ENCODE measurements at places on chromosomes 7 and 10. TPM values are rescaled to one million over a fixed set of nuclear protein-coding genes. Genes with fewer than 3 reads are reported as not detected.

SPDYE5 gene
- total RNA-seq: not detected

DNA sequence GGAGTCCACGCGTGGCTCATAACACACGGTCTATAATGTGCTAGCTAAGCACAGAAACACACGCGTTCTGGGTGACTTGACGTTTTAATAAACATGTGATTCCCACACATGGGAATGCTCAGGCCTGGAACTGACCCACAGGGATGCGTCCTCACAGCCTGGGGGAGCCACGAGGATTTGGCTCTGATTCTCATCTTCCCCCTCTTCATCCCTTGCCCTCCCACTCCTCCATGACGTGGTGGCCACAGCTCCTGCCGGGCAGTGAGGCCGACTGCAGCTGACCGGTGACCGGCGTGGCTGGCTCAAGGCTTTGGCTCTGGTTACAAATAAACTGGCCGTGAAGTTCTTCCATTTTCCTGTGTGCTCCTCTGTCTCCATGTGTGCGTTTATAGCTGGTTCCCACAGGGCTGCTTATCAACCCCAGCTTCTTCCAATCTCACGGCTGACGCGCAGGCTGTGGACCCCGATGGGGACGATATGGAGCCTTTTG is 40.9 kb upstream of the KLF6 start:
- no peak for DNase-seq

SVOPL gene
- total RNA-seq: not detected

TPST1 gene
- 28.2 TPM for total RNA-seq

DNA sequence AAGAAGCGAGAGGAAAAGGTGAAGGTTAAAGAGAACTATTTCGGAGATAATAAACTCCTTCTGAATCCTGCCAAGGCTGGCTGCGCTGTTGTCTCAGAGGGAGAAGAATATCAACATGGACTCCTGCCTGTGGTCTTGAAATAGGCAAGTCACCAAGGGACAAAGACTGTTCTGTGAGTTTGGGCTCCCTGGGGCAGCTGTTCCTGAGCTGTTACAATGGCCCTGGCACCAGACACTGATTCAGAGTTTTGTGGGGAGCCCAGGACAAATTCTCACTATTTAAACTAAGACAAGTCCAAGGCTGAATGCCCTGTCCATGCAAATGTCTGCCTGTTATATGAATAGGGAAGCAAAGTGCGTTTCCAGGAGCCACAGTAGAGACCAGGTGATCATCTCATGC is 81.4 kb downstream of the PRPF18 start:
- no peak for DNase-seq

GRCh38 chr7:151481650-151482505 is 37.8 kb downstream of the RHEB start:
- DNase-seq: no peak

DNA sequence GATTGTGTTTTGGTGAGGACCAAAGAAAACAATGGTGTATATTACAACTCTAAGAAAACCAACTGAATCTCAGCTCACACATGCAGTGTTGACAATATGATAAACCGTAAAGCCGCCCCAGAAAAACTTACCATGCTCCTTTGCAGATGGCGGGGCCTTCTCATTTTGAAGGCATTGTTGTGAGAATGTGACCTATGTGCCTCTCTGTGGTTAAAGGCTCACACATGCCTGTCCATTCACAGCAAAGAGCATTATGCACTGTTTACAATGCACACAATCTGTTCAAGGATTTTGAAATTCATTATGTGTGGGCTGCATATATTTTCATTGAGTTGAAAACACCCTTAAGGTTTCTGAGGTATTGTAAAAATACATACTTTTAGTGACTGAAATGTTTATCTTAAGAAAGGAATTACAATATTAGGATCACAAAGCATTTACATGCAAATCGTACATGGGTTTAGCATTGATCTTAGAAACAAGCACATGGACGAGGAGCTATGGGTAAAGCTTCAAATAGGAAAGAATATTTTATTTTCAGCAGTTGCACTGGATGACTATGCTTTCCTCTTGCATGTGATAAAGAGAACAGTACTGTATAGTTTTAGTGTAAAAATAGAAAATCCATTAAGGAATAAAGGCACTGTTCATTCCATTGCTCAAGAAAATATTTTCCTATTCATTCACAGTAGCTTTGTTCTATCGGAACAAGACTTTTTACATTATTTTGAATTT is 334.3 kb downstream of the ARL4A start:
- no peak for DNase-seq

GRCh38 chr10:24041034-24041433 is 167.9 kb upstream of the KIAA1217 start:
- DNase-seq: no peak

PAPOLB gene
- not detected for total RNA-seq

DNA sequence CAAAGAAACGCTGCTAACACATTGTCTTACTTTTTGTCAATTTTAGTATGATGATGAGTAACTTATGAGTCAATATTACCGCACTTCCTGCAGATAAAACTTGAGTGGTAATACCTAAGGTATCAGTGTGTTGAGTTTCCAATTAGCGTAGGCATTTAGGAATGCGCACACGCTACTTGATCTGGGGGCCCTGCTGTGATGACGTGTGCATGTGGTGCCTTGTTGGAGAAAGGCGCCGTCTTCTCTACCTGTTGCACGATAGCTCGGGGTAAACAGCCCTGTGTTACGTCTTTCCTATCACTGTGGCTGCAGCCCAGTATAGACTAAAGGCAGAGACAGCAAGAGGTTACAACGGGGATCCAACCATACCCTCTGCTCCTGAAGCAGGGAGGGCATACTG is 476.8 kb upstream of the ADARB2 start:
- peak; percentile 98 for DNase-seq

- no peak for DNase-seq
Measured at GRCh38 chr10:33638374-33638773, 303.9 kb upstream of the NRP1 start.

GRCh38 chr10:131906269-131906639 is 5.4 kb downstream of the PPP2R2D start:
- no peak for DNase-seq

DNA sequence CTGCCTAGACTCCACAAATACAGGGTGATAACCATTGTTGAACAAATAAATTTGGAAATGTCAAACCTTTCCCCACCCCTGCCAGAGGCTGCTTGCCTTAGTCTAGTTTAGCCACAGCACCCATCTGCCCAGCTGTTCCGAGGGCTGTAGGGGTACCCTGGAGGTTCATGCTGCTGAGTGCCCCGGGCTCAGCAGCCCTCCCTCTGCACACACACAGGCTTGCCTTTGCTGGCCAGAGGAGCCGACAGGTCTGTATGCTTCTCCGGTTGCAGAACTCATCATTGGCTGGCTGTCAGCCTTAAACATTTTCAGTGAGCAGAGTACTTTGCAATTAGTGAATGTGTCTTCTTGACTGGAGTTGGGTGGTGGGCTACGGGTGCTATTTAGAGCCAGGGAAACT is 122.9 kb downstream of the NRF1 start:
- no peak for DNase-seq

DNA sequence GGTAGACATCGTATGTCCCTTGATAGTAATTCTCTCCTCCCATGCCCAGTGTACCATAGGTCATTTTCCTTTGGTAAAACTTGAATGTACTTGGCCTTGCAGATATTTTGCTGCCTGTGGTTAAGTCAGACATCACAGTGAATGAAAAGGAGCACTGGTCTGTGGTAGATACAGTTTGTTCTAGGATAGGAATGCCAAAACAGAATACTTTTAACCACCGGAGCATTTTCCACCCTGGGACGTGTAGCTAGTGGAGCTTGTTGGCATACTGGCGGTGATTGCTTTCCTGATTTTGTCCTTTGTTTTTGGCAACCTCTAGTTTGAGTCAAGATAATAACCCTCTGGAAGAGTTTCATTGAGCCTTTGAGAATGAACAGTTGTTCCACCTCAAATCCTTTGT is 92.0 kb upstream of the BMPER start:
- no peak for DNase-seq

SLC29A3 gene
- 0.74 TPM for total RNA-seq

DNA sequence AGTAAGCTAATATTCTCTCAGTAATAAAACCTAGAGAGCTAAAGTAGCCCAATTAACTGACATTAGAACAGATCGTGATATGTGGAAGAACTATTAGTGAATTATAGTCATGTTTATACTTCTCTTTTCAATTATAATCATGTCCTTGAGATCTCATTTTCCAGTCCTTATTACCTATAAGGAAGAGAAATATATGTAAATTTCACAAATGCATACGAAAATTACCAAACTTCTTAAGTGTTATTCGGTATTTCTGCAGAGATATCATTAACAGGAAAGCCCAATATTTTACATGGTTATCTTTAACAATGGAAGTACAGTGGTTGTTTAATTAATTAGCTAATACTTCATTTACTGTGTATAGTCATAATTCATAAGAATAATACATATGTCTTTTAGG is 110.7 kb downstream of the PTEN start:
- DNase-seq: no peak

GRCh38 chr10:108523016-108523800 is 1358.7 kb upstream of the SORCS1 start:
- DNase-seq: no peak

GRCh38 chr7:132720835-132721234 is 144.6 kb upstream of the PLXNA4 start:
- no peak for DNase-seq

DNA sequence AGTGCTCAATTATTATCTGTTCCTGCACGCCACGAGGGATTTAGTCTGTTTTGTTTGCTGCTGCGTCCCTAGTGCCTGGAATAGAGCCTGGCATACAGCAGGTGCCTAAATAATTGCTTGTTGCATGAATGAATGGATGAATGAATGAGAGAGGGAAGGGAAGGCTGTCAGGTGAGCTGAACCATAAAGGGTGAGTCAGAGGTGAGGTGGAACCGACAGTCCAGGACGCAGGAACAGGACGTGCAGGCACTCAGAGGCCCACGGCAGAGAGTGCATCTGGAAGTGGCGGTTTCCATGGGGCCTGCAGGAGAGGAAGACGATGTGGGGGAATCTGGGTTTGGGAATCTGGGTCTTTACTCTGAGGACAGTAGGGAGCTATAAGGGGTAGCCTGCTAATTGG is 17.7 kb upstream of the PPIF start:
- DNase-seq: peak; percentile 81

Measured in foreskin keratinocyte (primary cell).